ENCODE measurements at places on chromosomes 12 and 14.

GRCh38 chr14:81655423-81656314, 122.0 kb upstream of the SEL1L start:
- no peak for DNase-seq

- no peak for DNase-seq
These were observed 477.5 kb downstream of the RAD51B start for GRCh38 chr14:68297039-68297438.

- DNase-seq = no peak
These were observed at the start of gene DIO2 for GRCh38 chr14:80211153-80212022. Gene DIO2, minus strand, starts transcription at chr14:80211504. Its CDS starts 32 bp downstream, at chr14:80211472.

GRCh38 chr12:5985471-5985870, 40.4 kb upstream of the ANO2 start:
- DNase-seq = no peak

DNA sequence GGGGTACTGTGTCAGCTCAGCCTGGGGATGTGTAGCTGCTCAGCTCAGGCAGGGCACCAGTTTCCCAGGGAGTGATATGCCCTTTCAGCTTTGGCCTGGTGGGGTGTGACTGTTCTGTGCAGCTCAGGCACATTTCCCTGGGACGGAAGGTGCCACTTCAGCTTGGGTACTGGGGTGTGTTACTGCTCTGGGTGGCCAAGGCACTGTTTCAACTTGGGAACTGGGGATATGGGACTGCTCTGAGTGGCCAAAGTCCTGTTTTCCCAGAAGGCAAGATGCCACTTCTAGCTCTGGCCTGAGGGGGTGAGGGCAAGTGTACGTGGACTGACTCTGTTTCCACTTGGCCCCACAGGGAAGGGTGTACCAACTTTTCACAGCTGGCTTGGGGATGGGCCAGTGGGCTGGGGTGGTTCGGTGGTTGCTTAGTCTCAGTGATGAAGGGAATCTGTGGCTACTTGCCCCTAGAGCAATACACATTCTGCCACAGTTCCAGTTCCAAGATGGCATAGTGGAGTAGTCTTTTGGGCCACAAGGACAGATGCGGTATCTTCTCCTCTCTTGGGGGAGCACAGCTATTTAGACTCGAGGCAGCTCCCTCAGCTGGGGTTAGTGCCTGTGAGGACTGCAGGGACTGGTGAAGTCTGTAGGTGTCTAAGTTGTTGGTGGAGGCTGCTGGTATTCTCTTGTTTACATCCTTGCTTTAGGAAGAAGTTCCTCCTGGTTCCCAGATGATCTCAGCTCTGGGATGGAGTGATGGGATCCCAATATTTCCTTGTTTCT, 26.4 kb downstream of the TBC1D15 start:
- DNase-seq = no peak

- no peak for DNase-seq
These were observed 15.2 kb upstream of the RXYLT1 start for GRCh38 chr12:63764481-63764880.

- no peak for DNase-seq
These were observed 394.1 kb downstream of the BCAT1 start for GRCh38 chr12:24554612-24555295.

DNA sequence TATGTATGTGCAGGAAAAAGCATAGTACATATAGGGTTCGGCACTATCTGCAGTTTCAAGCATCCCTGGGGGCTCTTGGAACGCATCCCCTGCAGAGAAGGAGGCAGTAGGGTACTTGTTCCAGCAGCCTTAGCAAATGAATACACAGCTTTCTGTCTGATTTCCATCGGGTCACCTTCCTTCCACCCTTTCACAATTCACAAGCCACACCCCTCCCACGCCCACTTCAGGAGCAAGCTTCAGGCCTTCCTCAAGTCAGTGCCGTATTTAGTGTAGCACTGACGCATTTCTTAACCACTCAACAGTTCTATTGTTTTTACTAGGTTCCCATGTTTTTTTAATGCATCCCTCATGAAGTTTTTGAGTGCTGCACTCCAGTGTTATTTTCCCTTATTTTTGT, 64.2 kb downstream of the CLMN start:
- no peak for DNase-seq

DNA sequence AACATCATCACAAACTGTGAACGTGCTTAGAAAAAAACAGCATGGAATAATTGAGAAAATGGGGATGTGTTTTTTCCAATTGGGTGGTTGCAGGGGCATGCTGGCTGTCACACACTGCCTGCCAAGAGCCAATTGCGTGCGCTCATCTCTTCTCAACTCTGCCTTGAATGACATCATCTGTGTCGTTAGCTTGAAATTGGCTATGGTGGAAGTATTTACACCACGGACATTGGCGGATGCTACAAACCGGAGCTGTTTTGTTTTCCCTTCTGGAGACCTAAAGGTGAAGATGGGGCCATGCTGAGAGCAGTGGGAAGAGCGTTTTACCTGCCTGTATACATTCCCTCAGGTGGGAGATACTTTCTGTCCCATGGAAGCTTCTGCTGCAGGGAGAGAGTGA, 71.5 kb downstream of the PRMT8 start:
- DNase-seq = no peak

- DNase-seq = no peak
These were observed 43.2 kb upstream of the BMAL2 start for GRCh38 chr12:27289414-27289813.

DNA sequence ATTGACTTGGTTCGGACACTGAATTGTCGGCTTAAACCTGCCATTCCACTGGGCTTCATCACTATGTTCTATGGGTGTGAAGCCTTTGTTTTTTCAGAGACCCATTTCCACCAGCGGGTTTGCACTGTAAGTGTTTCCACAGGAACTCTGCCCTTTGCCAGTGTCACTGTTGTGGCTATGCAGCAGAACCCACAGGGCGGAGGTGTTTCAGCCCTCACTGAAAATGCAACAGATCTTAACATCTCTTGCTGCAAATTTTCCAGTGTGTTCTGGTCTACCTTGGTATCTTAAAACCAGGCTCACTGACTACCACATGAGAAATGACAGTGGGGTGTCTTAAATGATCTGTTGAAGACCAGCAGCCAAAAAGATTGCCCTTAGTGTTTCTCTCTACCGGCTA, 21.1 kb downstream of the PRKCH start:
- DNase-seq = no peak

DNA sequence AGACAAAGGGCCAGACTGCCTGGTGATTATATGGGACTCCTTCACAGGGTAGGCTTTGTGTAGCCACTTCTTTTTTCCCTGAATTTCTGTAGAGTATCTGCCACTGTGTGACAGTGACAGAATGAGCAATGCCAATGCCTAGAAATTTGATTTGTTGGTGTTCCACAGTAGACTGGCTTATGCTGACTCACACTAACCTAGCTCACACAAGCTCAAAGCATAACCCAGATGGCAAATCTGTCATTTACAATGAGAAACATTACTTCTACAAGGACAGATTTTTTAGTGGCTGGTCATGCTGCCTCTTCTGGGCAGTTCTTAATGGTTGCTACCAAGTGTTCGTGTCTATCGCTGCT, 15.9 kb downstream of the CFAP251 start:
- no peak for DNase-seq

DNA sequence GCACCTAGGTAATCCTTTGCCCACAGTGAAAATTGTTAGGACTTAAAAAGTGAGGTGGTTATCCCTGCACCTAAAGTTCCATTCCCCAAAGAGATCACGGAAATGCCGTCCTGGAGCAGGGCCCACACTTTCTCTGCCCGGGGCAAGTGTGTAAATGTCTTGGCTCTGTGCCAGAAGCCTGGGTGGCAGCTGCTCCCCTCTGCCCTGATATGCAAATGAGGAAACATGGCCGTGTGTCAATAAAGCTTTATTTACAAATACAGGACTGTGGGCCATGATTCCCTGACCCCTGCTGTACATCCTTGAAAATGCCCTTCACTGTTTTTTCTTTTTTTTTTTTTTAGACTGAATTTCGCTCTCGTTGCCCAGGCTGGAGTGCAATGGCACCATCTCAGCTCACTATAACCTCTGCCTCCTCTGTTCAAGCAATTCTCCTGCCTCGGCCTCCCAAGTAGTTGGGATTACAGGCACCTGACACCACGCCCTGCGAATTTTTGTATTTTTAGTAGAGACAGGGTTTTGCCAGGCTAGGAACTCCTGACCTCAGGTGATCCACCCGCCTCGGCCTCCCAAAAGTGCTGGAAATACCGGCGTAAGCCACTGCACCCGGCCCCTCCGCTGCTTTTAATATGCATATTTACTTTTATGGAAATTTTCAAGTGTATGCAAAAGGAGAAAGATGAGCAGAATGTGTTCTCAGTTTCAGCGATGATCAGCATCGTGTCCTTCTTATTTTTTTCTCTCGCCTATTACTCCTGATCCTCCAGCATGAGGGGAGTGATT, 75.5 kb downstream of the GALNT9 start:
- DNase-seq = no peak

DNA sequence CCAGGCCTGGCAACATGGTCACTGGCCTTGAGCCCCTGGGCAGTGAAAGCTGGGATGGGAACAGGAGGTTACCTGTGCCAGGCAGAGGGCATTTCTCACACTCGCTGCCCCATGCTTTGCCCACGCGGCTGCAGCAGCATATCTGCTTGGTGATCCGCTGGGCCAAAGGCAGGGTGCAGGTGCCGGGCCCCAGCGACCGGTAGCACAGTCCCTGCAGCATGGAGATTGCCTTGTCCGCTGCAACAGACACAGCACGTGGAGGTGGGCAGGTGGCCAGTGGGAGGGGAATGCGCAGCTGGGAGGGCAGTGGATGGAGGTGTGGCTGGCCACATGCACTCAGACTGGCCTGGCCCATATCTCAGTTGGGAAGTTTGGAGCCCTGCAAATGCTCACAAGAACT, 35.3 kb downstream of the ISCA2 start:
- DNase-seq = no peak

DNA sequence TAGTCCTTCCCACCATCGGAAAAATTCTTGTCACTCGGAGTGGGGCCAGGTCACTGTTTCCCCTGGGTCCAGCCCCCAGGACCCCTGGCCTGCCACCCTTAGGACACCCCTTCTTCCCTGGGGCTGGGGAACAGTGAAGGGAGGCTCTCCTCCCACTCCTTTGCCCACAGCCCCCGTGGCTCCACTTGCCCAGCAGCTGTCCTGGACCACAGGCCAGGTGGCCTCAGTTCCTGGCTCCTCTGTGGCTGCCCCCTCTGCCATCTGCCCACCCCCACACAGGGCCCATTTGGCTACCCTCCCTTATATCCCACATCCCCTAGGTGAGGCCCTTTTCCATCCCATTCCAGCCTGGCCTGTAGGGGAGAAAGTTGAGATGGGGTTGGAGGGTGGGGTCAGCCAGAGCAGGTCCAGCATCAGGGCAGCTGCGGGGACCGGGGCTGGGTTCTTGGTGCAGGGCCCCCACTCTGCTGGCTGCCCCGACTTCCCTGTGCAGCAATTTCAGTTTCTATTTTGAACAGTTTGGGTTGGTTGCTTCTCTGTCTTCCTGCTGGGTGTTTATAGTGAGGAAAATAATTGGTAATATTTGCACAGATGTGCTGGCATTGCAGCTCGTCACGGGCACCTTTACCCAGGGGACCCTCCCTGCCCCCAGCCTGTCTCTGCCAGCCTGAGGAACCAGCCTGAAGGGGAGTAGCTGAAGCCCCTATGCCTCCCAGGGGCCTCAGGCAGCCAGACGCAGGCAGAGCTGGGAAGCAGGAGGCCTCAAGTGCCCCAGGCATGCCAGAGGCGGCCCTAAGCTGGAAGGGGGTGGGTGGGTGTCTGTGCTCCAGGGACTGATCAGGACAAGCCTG, 23.4 kb downstream of the SYNDIG1L start:
- DNase-seq = no peak

- no peak for DNase-seq
These were observed 19.5 kb downstream of the NUAK1 start for GRCh38 chr12:106119301-106119700.

DNA sequence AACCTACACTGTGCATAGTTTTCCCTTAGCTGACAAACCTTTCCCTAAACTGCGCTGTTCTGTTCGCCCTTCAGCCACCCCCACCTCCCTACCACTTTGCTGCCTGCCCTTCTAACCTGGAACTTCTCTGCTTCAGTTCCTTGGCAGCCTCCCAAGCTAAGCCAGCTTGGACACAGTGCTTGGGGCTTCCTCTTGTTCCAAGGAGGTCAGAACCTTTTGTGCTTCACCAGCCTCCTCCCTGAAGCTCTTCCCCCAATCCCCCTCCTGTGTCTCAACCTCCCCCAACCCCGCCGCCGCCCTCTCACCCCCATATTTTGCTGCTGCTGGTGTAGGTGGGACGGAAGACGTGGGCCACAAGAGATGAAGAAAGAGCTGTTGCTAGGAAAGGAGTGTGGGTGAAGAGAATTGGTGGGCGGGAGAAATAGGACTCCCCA, 8.1 kb upstream of the RIC8B start:
- DNase-seq = no peak

DNA sequence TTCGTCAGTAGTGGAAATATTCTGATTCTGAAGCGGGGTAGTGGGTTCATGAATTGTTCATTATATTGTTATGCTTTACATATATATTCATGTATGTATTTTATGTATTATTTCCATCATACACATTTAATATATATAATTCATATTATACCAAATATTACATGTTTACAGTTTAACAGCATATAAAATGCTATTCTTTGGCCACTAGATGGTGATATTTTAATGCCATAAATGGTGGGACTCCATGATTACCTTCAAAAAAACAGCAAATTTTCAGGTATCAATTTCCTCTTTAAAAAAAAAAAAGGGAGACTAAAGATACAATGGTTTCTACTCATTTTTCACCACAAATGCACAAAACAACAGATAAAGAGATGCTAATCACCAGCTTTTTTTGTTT, 41.0 kb downstream of the BDKRB1 start:
- no peak for DNase-seq

GRCh38 chr12:101928556-101928955, 51.2 kb downstream of the DRAM1 start:
- DNase-seq = no peak

DNA sequence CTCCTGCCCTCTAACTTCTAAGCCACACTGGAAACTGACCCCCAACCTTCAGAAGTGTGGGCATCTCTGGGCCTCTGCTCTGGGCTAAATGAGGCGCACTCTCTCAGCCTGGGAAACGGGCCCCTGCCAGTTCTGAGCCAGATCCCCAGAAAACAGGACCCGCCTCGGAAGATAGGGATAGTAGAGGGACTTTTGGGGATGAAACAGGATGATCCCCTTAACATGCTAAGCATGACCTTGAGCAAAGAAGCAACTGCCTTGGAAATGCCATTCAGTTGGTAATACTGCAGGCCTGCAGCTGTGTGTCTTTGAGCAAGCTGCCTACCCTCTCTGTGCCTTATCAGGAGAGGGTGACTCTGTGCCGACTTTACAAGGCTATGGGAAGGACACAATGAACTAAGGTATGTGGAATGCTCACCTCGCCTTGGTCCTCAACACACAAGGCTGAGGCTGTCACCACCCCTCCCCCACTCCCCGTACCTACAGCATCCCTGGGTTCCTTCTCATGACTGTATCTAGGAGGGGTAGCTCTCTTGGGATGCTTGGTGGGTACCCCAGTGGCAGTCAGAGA, 54.0 kb downstream of the NCOR2 start:
- DNase-seq = no peak

- DNase-seq = no peak
These were observed 1582.8 kb downstream of the AACS start for GRCh38 chr12:126648074-126648473.

Data from Panc1 (cell line).